ENCODE measurements at places on chromosomes 4 and X.

GRCh38 chrX:3280706-3281105 lies 65.7 kb downstream of the MXRA5 start:
- DNase-seq, result no peak

DNA sequence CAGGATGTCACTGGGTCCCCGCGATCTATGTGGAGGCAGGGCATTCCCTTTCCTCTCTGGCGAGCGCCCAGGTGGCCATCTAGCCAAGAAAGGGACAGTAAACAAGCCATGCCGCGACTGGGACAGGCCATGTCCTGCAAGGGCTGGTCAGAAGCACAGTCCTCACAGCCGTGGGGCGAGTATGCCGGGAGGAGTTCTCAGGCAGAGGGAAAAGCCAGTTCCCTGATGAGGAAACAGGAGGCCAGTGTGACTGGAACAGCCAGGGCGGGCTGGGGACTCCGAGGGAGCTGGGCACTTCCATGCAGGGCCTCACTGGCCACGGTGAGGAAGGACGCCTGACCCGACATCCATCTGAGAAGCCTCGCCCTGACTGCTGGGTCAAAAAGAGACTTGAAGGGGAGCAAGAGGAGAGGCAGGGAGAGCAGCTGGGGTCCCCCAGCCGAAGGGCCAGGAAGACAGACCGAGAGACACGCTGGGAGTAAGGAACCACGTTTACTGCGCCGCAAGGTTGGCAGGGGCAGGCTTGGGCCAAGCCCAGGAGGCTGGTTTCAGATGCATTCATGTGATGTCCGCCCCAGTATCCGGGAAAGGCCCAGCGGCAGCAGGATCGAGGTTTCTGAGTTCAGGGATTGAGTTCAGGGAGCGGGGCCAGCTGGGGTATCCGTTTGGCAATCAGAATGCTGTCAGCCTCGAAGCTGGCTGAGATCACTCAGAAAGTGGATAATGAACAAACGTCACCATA lies 15.0 kb downstream of the CFAP99 start:
- no peak for DNase-seq

DNA sequence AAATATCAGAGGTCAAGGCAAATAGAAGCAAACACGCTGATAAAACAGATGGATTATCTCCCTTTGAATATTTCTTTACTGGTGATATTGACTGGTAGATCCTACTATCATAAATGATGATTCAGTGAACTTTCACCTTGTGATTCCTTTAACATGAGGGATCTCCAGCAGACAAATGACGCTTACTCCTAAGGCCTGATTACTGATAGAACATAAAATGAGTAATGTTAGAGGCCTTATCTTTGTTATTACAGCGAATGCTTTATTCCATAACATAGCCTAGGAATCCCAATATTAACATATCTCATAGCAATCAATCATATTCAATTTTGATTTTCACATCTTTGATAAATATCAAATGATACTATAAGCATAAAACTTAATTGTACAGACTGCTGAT lies 152.3 kb downstream of the SLC10A7 start:
- DNase-seq, result no peak

- no peak for DNase-seq
Observed at GRCh38 chr4:10158333-10158942, 41.8 kb upstream of the WDR1 start.

DNA sequence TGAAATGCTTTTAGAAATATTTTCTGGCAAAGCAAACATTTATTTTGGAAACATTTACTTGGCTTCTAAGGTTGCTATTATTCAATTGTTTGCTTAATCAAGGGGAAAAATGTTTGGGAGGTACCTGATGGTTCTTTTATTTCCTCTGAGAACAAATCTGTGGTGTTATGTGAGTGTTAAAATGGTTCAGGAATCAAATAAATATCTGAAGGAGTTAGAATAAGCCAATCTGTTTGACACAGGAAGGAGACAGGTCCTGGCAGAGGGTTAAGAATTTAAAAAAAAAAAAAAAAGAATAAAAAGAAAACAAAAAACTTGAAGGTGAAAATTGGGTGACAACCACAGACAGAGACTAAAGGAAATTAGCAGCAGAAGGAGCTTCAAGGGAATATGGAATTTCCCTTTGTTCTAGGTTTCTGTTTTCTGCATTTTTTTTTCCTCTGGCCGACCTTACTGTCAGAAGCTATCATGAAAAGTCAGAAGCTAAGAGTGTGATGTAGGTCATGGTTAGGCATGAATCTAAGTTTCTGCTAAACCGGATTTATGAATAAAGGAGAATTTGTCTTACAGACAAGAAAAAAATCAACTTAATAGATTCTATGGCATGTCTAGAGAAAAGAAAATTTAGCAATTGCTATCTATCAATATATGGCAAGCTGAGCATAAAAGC lies 78.6 kb upstream of the PNPLA4 start:
- no peak for DNase-seq

DNA sequence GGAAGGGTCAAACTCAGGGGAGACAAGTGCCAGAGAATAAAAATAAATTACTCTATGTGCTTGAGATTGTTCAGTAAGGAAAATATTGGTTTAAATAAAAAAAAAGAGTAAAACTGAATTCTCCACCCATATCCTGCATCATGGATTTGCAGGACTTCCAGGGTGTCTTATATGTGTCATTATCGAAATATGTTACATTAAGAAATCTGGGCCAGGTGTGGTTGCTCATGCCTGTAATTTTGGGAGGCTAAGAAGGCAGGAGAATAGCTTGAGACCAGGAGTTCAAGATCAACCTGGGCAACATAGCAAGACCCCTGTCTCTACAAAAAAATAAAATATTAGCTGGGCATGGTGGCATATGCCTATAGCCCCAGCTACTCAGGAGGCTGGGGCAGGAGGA lies 104.9 kb downstream of the PPP3CA start:
- no peak for DNase-seq

DNA sequence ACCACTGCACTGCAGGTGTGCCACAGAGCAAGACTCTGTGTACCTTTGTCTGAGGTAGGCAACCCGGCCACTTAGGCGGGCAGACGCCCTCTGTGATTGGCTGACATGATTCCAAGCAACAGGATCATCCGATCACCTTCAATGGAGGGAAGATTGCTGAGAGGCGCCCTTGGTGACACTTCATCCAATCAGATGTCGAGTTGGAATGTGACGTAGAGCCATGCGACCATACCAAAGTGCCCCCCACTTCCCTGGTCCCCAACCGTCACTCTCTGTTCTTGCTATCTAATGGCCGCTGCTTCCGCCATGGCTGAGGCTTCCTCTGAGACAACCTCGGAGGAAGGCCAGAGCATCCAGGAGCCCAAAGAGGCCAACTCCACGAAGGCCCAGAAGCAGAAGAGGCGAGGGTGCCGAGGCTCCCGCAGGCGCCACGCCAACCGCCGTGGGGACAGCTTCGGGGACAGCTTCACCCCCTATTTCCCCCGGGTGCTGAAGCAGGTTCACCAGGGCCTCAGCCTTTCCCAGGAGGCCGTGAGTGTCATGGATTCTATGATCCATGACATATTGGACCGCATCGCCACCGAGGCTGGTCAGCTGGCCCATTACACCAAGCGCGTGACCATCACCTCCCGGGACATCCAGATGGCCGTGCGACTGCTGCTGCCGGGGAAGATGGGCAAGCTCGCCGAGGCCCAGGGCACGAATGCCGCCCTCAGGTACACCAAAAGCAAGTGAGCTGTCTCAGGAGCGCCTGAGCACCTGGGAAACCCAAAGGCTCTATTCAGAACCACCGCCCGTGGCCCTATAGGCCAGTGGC lies at the start of gene H2BW2:
Gene H2BW2 (plus strand): TSS at position 268 of the 817 bp plus-strand sequence. CDS start 39 bp downstream, at position 307.
- no peak for DNase-seq

DNA sequence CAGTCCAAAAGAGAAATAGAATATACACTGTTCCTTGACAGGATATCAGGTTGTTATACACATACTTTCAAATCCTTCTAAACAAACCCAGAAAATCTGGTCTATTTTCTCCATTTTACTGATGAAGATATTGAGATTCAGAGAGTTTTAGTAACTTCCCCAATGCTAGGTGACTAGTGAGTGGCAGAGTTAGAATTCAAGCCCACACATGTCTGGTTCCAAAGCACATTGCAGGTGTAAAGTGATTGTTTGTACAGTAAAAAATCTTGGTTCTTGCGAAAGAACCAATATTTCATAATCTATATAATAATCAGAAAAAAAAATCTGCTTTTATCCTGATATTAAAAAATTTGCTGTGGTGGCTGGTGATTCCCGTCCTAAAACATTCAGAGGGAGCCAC lies 39.5 kb upstream of the EMCN start:
- DNase-seq, result no peak

- no peak for DNase-seq
Observed at GRCh38 chrX:40132751-40133150, 35.0 kb upstream of the BCOR start.

DNA sequence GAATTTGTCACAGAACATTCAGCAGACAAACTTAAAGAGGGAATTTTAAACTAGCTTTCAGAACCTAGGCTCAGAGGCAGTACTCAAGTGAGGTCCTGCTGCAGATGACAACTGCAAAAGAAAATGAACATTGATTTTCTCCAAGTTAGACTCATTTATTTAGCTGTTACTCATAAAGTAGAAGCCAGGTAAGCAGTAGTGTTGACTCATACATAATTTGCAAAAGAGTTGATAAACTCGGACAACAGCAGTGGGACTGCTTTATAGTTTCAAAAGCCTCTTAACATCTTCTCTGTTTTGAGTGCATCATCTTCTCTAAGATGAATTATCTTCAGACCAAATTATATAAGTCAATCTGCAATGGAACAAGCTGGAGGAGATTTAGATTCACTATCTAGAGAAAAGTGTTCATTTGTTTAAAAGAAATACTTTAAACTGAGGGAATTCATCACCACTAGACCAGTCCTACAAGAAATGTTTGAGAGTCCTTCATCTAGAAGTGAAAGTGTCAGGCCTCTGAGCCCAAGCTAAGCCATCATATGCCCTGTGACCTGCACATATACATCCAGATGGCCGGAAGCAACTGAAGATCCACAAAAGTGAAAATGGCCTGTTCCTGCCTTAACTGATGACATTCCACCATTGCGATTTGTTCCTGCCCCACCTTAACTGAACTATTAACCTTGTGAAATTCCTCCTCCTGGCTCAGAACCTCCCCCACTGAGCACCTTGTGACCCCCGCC lies 49.5 kb downstream of the COQ2 start:
- DNase-seq, result no peak

DNA sequence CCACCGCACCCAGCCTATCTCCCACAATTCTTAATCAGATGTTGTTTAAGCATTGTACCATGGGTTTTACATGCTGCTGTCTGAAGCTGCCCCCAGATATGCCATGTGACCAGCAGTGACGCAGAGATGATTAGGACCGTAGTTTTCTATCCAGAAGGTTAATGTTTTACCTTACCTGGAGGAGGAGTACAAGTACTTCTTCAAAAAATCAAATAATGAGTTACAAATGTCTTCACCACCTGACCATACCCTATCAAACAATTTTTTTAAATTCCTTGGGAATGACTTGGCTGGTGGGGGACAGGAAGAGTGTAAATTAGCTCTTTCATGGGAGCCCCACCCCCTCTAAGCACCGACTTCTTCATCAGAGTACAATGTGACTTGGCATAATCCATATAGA lies 16.2 kb upstream of the SGMS2 start:
- DNase-seq, result no peak

DNA sequence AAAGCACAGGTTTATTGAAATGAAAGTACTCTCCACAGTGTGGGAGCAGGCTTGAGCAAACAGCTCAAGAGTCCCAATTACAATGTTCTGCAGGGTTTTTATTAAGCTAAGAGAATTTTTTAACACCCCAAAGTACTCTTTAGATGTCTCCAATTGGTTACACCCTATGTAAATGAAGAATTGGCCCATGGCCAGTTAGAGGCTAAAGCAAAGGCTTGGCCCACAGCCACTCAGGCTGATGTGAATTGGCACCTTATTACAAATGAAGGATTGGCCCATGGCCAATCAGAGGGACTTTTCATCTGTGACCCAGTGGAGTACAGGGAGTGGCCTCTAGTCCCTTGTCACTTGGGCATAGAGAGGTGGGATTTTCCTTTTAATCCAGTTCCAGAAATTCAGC lies 30.1 kb upstream of the IQCM start:
- no peak for DNase-seq

- no peak for DNase-seq
Observed at GRCh38 chr4:141957416-141957815, 321.0 kb downstream of the IL15 start.

DNA sequence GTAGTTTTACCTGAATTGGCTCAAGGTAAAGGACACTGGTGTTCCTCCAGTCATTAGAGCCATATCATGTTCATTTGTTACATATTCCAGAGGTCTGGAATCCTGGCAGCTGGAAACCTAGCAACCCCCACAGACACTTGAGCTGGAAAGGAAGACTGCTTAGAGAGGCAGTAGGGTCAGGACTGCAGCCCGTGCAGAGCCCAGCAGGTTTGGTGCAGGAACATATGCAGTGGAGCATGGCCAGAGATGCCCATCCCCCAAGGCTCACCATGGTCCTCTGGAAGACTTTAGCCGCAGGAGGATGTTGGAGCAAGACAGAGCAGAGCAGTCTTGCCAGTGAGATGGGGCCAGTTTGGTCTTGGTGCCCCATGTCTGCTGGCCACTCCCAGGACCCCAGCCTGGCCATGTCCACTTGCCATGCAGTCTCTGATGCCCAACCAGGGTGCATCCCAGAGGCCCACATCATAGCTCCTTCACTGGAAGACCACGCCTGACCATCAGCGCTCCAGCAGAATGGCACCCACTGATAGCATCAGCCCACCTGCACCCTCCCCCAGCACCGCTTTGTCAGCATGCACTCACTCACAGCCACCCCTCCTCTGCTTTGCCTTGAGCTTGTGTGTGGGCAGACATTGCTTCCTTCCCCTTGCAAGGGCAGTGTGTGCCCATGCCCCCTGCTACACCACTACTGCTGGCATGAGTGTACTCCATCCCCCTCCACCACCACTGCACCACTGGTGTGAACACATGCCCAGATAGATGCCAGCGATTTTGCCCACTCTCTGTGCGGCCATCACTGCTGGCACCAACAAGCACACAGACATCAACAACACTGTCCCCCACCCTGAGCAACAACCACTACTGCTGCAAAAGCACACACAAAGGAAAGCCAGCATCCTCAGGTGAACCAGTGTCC lies 190.3 kb upstream of the SPOCK3 start:
- DNase-seq, result no peak

GRCh38 chrX:71667328-71668247 lies at the start of gene LOC101059915:
Gene LOC101059915 (plus strand): TSS chrX:71667546.
- DNase-seq, result no peak

- no peak for DNase-seq
Observed at GRCh38 chr4:119730671-119730950, 102.0 kb upstream of the PDE5A start.

Measured in SIG-M5 (cell line).